T-helper 22 cell (primary cell): ENCODE measurements at places on chromosomes 2 and 18.

DNA sequence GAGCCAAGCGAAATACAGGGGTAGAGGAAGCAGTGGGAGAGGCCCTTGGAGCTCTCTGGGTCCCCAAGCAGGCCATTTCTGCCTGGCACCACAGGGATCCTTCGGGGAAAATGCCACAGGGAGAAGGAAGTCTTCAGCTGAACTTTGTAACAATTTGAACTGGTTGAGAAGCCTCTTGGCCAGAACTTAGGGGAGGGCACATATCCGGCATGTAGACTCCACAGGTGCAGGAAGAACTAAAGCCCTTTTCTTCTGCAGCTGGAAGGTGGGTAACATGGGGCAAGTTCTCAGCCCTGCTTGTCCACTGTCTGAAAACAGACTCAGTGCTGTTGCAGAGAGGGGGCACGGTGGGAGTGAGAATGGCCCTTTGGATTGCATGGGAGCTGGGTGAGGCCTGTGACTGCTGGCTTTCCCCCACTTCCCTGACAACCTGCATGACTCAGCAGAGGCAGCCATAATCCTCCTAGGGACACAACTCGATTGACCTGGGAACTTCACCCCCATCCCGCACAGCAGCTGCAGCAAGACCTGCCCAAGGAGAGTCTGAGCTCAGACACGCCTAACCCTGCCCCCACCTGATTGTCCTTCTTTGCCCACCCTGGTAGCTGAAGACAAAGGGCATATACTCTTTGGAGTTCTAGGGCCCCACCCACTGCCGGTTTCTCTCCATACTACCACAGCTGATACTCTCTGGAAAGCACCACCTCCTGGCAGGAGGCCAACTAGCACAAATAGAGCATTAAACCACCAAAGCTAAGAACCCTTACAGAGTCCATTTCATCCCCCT is 101.6 kb upstream of the FAM136A start:
- no peak for DNase-seq

DNA sequence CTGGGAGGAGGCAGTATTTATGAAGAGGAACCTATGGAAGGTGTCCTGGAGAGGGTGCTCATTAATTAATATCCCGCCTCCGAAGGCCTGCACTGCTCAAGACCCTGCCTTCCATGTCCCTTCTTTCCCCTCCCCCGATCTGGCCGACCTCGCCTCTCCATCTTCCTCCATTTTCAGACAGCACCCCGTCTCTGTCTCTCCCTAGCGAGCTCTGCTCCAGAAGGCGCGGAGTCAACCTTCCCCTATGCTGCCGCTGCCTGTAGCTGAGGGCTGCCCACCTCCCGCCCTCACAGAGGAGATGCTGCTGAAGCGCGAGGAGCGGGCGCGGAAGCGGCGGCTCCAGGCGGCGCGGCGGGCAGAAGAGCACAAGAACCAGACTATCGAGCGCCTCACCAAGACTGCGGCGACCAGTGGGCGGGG is 1.1 kb upstream of the WBP1 start:
- DNase-seq, result no peak

- DNase-seq, result no peak
These were observed 572.7 kb downstream of the PIK3C3 start for GRCh38 chr18:42527766-42528165.

GRCh38 chr18:69691008-69691760 is 256.5 kb downstream of the CD226 start:
- no peak for DNase-seq

GRCh38 chr2:234212534-234212933 is 162.0 kb downstream of the SPP2 start:
- DNase-seq, result no peak

DNA sequence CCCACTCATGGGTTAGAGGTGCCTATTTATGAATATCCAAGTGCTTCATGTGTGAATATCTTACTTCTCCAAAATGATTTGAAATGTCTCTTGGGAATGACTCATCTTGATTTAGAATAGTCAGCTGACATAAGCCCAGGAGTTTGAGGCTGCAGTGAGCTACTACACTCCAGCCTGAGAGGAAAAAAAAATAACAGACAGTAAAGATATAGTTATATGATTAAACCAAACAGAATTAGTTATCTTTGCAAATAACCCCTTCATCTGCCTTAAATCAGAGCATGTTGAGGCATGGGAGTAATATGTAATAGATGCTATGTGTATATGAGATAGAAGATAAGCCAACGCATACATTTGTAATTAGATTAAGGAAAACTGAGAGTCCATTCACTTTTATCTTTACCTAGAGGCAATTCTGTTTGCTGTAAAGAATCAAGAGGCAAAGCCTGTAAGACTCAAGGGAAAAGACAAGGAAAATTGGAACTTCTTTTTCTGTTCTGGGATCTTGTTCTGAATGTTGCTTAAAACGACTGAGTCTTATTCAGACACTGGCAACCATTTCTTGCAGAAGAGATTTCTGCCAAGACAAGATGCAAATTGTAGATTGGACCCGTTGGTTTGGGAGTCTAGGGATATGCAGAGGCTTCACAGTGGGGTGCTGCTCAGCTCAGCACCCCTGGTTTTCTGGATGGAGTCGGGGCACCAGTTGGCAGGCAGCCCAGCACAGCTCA is 104.4 kb downstream of the LIPG start:
- no peak for DNase-seq

- peak; percentile 37 for DNase-seq
These were observed 97.0 kb downstream of the NEB start for GRCh38 chr2:151637271-151637781.

DNA sequence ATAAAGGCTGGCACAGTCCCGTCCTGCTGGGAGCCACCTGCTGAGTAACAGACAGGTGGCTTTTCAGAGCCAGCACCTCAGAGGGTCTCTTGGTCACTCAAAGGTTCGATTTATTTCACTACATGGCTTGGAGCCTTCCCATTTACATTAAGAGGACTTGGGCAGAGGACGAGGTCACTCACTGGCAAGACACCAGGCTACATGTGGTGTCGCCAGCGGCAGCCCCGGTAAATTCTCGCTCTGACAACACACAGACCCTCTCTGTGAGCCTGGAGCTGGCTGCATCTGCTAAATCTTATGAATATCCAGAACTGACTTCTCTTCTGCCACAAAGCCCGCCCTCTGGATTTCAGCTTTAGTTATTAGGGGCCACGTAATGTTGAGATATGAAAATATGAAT is 254.7 kb downstream of the VAPA start:
- DNase-seq, result no peak

DNA sequence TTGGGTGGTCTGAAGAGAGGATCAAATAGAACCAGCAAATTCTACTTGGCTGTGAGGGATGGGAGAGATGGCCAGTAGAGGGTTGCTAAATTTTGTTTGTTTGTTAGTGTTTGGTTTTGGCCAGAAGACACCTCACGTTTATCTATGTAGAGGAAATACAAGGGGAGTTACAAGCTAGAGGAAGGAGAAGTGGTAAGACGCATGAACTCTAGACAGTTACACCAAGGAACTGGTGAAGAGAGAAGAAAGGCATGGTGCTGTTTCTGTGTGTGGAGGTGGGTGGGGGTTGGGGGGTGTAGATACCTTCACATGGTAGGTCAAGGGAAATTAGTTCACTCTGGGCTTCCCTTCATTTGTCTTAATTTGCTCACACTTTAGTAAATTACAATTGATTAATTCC is 25.6 kb downstream of the RASGRP3 start:
- no peak for DNase-seq

DNA sequence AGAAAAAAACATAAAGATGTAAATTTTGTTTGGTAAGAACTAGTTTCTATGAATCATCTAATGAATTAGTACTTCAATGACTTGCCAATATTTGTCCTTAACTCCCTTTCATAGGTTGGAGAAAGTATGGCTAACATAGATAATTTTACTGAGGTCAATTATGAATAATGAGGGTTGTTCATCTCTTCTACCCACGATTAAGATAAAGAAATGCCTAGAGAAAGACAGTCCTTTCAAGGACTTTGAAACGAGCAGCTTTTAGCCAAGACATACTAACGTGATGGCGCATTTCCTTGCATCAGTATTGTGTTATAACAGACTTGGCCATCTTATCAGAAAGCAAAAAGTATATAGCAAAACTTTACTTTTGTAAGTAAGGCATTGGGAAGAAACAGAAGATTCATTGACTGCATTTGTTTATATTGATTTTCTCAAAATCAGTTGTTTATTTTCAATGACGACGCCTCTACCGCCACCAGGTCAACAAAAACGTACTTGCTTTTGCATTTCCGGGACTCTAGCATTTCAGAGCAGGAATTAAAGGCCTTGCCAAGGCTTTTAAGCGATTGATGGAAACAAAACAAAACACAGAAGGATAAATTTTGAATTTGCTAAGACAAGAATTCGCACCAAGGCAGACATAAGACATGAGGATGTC is 961 bp downstream of the RBM43 start:
- no peak for DNase-seq

GRCh38 chr2:205754924-205755321 is 72.6 kb downstream of the NRP2 start:
- no peak for DNase-seq

DNA sequence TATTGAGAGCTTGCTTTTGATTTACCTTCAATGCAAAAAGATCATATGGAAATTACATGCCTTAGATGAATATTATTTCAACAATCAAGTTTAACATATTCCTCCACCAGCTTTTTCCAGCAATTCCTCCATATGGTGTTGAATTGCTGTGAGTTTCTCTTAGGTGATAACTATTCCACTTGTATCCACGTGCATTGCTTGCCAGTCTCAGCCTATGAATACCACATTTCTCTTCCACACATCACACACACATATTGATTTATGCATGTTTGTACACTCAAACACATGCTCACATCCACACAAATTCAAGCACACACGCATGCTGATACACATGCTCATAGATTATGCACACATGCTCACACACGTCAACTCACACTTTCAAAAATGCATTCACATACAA is 770.0 kb upstream of the LINC00305 start:
- DNase-seq, result no peak

DNA sequence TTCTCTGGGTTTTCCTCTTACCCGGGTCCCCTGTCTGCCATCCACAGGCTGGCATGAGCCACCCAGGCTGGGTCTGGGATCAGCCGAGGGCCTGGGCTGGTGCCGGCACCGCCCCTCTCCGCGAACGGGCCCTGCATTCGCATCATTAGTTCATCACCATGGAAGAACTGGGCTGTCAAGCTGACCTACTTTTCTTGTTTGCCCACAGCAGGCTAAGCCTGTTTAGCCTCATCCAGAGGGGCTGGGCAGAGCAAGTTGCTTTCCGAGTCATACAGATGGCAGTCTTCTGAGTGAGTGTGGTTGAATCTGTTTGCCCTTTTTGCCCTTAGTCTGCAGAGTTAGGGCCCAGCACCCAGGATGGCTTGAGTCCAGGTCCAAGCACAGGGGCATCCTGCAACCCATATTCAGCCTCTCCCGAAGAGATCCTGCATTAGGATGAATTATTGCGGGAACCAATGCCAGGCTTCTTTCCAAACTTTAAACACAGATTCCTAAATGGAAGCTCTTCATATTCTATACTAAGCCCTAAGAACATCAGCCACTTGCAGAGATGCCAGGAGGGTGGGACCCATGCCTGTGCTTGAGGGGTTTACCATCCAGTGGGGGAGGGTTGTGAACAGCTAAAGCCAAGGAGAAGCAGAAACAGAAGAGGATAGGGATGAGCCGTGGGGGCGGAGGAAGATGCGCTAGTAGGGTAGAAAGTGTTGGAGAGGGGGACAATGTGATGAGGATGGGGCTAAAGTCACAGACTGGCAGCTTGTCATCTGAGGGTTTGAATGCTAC is 68.0 kb downstream of the NPAS2 start:
- no peak for DNase-seq

DNA sequence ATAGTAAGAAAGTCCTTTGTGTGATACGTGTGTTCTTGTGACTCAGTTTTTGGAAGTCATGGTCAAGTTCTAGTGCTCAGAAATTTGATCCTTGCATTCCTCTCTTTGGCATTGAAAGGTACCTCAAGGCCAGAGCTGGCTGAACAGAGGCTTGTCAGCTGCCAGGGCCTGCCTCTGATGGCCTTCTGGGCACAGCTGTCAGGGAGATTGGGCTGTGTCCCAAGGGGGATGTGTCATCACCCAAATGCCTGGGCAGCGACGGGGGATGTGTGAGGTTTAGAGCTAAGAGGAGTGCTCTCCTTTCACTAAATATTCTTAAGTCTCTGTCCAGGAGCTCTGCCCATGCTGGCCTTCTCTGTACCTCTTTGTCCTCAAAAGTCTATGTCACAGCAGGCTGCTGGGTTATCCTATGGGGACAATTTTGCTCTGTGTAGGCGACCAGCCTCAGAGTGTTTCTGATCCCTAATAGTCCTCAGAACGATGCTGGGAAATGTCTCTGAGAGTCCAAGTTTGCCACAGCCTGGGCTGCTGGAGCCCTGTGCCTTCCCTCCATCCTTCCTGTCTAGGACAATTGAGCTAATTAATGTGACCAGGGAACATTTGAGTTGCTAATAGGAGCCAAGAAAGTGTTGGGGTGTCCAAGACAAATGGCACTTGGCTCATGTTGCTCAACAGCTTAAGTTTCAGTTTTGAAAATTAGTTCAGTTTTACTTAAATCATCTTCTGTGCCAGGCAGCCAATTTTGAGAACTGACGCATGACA is 115.4 kb upstream of the ZNF521 start:
- no peak for DNase-seq

DNA sequence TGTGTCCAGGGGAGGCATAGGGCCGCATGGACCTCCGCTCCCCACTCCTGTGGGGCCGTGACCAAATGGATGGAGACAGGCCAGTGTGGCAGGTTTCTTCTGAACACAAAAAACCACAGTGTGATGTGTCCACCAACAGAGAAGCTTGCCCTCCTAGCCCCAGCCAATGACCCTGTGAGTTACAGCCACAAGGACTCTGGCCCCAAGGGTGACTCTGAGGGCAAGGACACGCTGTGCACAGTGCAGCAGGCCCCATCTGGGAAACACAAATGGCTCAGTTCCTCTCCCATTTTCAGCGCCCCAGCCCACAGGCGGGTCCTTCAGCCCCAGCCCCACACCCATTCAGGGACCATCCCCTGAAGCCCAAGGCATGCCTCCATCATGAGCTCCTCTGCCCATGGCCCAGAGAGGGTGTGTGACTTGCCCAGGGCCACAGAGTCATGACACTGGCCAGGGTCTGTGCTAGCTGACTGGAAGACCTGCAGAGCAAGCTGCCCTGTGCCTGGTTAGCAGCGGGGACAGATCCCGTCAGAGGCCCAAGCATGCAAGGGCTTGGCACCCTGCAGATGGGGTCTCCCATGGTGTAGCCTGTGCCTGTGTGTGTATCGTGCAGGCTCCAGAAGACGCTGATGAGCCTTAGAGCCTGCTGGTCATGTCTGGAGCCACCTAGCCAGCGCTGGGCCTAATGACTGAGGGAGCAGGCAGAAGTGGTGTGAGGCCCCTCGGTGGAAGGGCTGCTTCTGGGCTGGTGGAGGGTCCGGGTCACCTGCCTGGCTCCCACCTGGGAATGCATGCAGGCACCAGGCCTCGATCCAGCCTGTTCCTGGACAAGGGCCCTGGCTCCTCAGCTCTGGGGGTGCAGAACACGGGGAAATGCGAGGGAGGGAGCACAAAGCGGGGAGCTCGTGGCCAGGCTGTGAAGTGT is 47.7 kb downstream of the HS6ST1 start:
- no peak for DNase-seq

DNA sequence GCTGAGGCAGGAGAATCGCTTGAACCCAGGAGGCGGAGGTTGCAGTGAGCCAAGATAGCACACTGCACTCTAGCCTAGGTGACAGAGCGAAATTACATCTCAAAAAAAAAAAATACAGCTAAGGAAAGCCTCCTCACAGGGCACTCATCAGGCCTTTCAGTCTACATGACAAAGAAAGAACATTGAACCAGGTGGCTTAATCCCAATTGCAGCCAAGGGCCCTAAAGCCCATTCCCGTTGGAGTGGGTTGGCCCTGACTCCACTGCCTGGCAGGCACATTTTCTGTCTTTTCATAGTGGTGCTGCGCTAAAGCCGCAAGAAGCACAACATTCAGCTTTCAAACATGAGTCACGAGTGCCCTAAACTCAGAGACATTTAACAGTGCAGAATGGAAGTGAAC is 372.5 kb downstream of the RNF144A start:
- DNase-seq, result no peak
